Left ventricle myocardium inferior (tissue), 1 donor: ENCODE measurements at places on chromosomes 5 and 9.

- DNase-seq, result no peak
Observed at GRCh38 chr5:53069626-53070025, 39.9 kb downstream of the MOCS2 start.

DNA sequence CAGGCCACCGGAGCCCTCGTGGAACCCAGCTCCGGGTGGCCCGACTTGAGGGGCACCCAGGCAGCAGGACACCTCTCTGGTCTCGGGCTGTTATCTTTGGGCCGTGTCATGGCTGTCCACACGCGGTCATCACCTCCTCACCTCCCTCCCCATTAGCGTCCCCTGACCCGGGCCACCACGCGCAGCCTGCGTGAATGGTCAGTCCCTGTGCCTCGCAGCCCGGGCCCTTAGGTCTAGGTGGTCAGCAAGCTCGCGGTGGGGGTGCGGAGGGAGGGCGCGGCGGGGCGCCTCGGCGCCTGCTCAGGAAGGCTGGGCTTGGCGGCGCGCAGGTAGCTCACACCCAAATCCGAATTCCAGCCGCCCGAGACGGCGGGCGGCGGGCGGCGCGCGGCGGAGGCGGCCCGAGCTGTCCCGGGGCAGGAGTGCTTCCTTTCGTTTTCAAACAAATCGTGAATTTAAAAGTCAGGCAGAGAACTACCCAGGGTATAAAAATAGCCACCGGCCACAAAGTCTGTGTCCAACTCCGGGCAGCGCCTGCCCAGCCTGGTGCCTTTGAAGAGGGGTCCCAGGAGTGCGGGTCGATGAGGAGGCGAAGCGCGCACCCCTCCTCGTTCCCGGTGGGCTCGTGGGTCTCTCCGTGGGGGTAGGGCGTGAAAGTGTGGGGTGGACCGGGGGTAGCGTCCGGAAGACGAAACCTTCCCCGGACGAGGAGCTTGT is 1.0 kb upstream of the RXRA start:
- DNase-seq, result peak; percentile 61

DNA sequence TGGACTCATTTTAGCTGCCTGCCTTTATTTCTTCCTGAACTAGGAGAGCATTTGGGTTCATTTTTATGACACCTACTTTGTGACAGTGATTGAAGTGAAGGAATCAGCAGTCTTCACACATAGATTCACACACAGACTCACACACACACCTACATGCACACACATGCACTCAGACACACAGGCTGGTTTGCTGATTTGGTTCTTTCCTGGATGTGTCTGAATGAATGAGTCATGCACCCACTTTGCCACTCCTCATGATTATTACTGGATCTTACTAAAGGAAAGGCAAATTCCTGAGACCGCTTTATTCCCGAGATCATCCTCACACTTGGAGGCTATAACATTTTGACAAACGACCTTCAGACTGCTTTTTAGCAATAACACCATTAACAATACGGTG is 529.5 kb downstream of the AGTPBP1 start:
- DNase-seq, result no peak

GRCh38 chr5:38330207-38330606 is 71.8 kb downstream of the EGFLAM start:
- no peak for DNase-seq

GRCh38 chr5:146441896-146442295 is 5.2 kb upstream of the TCERG1 start:
- no peak for DNase-seq

DNA sequence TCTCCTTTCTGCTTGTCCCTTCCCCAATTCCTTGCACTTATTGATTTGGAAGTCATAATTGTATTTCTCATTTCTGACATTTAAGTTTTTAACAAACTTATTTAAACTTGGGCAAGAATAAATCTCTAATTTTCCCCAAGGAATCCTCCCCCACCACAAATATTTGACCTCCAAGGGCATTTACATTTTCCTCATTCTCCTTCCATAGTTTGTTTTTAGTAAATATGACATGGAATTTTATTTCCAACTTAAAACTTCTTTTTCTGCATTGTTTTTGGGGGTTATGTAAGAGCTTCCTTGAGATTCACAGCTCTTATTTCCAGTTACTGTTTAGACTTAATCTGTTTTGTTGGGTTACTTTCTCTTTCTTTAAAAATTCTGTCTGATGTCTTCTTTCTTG is 64.9 kb downstream of the ZNF618 start:
- DNase-seq, result no peak

GRCh38 chr9:88808019-88808656 is 183.1 kb upstream of the S1PR3 start:
- DNase-seq, result no peak

DNA sequence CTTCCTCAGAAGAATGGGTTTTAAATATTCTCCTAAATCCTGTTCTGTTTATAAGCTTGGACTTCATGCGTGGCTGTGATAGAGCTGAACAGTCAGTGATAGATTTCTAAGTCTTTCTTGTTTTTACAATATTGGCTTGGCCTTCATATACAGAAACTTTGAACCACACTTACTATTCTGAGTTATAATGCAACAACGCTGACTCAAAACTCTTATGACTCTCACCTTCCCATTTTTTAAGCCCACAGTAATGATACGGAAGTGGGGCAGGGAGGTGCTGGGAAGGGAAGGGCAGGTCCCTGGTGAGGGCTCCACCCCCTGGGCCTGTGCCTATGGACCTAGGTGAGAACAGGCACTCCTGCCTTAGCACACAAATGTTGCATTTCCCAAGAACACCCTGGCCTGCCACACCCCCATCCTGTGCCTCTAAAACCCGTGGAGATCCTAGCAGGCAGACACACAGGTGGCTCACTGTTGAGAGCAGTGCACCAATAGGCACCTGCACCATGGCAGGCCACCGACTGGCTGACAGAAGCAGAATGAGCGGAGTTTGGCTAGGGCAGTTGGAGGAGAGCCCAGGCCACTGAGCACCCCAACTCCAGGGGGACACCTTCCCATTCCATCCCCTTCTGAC is 376.7 kb downstream of the GABRG2 start:
- no peak for DNase-seq

- no peak for DNase-seq
Observed at GRCh38 chr9:35481347-35481975, 8.4 kb upstream of the RUSC2 start.

GRCh38 chr5:160315968-160316367 is 3.6 kb upstream of the CCNJL start:
- DNase-seq, result no peak

- no peak for DNase-seq
Observed at GRCh38 chr5:93278896-93279295, 302.1 kb downstream of the NR2F1-AS1 start.

GRCh38 chr5:122810405-122810804 is 35.0 kb upstream of the SNX24 start:
- DNase-seq, result no peak

GRCh38 chr5:105702323-105702722 is 1968.4 kb downstream of the EFNA5 start:
- no peak for DNase-seq

- DNase-seq, result no peak
Observed at GRCh38 chr9:29928072-29928471, 2354.8 kb upstream of the C9orf72 start.

GRCh38 chr5:180468732-180469585 is 25.2 kb upstream of the CNOT6 start:
- DNase-seq, result no peak

- no peak for DNase-seq
Observed at GRCh38 chr5:166329149-166329800, 1962.2 kb upstream of the WWC1 start.

DNA sequence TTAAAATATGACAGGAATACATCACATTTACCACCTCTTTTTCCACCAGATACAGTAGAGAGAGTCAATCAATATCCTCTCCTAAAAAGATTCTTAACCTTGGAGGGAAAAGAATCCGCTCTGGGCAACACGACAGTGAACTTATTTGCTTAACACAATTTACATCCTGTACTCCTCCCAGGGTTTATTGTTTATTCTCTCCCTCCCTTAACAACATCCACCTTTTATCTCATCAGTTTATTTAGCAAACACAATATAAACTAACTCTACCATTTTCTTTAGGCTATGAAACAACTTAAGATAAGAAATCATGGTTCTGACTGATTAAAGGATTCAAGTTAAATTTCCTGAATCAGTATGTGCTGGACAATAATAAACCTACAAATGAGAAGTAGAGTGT is 50.9 kb downstream of the CERT1 start:
- no peak for DNase-seq

GRCh38 chr9:134735441-134736175 is 94.0 kb downstream of the COL5A1 start:
- peak; percentile 84 for DNase-seq

- DNase-seq, result no peak
Observed at GRCh38 chr9:110650991-110651411, 17.6 kb upstream of the MUSK start.
